ENCODE measurements at places on chromosomes 1 and 21. TPM values are rescaled to one million over a fixed set of nuclear protein-coding genes. Genes with fewer than 3 reads are reported as not detected.
A peak's percentile ranks its signal among the peaks of the same experiment; 100 is the strongest.

DNA sequence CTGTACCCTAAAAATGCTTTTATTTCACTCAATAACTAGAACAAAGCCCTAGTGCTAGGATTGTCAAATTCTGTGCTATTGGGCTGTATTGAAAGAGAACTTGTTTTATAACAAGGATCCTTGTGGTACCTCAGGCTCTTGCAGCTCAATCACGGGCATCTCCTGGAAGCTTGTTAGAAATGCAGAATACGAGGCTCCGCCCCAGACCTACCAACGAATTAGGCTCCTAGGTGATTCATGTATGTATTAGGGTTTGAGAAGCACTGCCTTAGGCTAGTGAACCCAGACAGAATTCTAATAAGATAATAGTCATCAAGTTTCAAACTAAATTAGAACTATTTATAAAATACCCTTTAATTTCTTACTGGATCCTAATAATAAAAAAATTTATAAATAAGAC is 45.6 kb downstream of the ZZZ3 start:
- no peak for DNase-seq

HFM1 gene
- total RNA-seq: 1.8 TPM

ADAM30 gene
- total RNA-seq: not detected

- peak; percentile 79 for DNase-seq
These were observed 4.6 kb downstream of the TMEM63A start for GRCh38 chr1:225877580-225877979.

SCYL3 gene
- 7.3 TPM for total RNA-seq

GRCh38 chr1:119080586-119080985 is 59.9 kb downstream of the WARS2 start:
- no peak for DNase-seq

CLIC4 gene
- total RNA-seq: 47.9 TPM

- no peak for DNase-seq
These were observed 3.4 kb upstream of the RGS16 start for GRCh38 chr1:182607566-182607965.

CADM3 gene
- 0.95 TPM for total RNA-seq

DNA sequence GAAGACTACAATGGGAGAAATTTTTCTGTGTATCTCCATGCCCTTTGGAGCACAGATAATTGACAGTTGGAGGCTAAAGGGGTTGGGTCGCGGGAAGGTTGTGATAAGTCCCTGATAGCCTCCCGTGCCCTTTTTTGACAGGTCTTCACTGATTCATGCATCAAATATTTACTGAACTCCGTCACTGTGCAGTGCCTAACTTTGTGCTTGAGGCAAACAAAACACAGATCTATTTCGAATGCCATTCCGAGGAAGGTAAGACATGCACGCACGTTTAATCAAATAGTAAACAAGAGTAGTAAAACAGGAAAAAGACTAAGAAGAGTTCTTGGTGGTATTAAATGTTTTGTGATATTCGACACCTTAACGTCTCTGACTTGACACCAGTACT is 494 bp upstream of the PIP5K1A start:
- no peak for DNase-seq

- DNase-seq: no peak
These were observed 134.7 kb downstream of the DMRTB1 start for GRCh38 chr1:53593758-53594380.

All from psoas muscle (tissue), 8 donors.